ENCODE measurements at places on chromosomes 12 and 14.

DNA sequence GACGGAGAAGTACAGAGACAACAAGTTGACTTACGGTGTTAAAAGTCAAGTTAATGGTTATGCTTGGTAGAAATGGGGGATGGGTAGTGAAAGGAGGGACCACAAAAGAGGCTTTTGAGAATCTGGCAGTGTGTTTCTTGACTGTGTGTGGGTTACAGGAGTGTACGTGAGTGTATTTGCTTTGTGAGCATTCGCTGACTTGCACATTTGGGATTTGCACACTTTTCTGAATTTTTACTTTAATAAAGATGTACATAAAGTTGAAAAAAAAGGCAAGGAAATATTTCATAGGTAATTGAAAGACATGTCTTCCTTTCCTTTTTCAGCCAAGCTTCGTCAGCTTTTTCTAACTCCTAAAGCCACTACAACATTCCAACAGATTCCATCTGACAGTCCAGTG is 28.6 kb upstream of the CCDC91 start:
- DNase-seq = no peak

DNA sequence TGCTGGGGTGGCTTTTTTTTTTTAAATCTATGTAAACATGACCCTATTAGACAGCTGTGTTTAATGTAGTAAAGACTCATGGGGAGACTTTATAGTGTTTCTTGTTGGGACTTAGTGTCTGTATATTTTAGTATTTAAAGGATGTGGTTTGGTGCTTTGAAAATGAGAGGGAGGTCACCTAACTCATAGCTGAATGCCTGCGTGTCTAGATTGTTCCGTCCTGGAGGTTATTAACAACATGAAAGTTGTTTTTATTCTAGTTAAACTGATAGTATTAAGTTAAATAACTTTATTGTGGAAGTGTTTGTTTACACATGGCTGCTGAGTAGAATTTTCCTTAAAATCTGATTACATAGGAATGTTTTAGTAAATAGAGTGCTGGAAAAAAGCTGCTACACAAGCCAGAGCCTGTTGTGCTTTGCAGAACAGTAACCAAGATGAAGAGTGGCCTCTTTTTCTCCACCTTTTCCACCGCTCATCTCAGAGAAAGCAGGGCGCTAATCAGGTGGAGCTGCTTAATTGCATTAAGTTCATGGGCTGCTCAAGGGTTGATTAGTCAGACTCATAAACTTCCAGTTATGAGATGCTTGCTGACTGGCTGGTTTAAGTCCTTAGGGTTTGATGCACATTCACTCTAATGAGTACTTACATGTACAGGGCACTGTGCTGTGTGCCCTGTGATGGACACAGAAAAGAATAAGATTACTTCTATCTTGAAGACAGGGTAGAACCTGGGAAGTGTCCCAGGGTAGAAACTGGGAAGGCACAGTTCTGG is 62.7 kb downstream of the FBXO34 start:
- DNase-seq = no peak

DNA sequence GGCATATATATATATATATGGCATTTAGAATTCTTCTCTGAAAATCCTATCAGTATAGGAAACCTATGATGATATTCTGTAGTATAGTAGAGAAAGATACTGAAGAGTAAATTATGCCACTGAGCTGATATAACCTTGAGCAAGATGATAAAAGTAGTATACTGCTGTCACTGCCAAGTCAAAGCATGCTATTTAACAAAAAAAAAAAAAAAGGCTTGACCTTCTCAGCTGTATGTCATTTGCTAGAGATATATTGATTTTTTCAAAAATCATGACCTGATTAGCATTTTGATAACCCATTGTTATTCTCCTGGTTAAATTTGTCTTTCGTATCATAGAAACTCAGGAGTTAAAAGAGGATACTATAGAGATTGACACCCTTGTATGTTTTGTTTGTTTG is 299.4 kb downstream of the ADAMTS20 start:
- DNase-seq = no peak

GRCh38 chr14:89771251-89771650 is 183.3 kb downstream of the EFCAB11 start:
- DNase-seq = no peak

- no peak for DNase-seq
Measured at GRCh38 chr12:66538970-66539369, 139.9 kb downstream of the GRIP1 start.

- DNase-seq = no peak
Measured at GRCh38 chr14:64906022-64906421, 8.2 kb upstream of the CHURC1 start.

- no peak for DNase-seq
Measured at GRCh38 chr12:12790956-12791355, 5.5 kb downstream of the APOLD1 start.

GRCh38 chr12:94510128-94510527 is 50.5 kb upstream of the CEP83 start:
- no peak for DNase-seq

- DNase-seq = no peak
Measured at GRCh38 chr12:116595186-116595585, 36.0 kb downstream of the MAP1LC3B2 start.

DNA sequence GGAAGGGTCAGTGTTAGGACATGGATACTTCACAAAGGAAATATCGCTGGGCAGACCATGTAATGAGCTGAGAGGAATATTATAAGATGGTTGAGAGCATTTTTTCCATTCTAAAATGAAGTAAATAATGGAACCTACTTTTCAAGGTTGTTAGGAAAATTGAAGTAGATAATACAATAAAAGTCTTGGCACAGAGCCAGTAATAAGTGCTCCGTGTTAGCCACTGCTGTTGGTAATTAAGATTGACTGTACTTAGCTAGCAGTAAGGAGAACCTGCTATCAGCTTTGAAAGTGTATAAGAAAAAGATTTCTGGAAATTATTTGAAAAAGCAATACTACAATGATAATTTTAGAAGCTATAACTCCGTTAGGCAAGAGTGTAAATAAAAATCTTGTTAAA is 77.6 kb downstream of the SCAF11 start:
- DNase-seq = no peak

- no peak for DNase-seq
Measured at GRCh38 chr12:70091021-70091521, 152.2 kb upstream of the CNOT2 start.

GRCh38 chr12:8057839-8058238 is 8.3 kb downstream of the C3AR1 start:
- DNase-seq = no peak

DNA sequence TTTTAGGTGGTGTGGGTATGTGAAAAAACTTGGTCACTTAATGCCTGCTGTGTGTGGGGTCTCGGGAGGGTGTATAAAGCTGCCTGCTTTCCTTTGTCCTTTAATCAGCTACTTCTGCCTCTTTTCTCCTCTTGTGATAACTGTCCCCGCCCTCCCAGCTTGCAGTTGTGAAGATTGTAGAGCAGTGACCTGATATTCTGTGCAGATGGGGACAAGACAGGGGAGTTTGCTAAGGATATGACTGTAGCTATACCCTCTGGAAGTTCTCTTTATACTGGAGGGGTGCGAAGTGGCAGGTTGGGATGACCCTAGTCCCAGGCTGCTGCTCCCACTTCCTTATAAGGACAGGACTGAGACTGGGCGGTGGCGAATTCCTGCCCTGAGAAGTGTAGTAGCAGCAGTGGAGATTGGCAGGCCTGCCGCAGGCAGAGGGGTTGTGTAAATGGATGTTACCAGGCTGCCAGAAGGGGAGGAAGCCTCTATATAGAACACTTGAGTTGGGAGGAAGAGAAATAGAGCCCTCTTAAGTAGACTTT is 835 bp downstream of the MYL6 start:
- no peak for DNase-seq

DNA sequence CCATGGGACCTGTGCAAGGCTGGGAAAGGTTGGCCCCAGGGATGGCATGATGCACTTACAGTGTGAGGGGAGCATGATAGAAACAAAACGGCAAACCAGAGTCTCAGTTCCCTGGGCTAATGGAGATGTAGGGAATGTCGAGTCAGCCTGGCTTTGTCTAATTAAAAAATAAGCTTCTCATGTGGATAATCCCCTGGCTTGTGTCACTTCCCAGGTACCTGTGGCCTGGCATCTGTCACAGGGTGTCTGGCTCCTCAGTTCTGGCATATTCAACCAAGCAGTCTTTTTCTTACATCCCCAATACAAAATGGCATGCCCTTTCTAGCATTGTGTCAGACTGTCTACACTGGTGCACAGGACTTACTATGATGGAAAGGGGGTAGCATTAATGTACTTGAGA is 261.4 kb downstream of the GRIN2B start:
- no peak for DNase-seq

GRCh38 chr12:74538491-74539258 is 1.0 kb downstream of the ATXN7L3B start:
- DNase-seq = no peak

GRCh38 chr12:92466391-92467305 is 236.1 kb upstream of the PLEKHG7 start:
- DNase-seq = no peak

- DNase-seq = no peak
Measured at GRCh38 chr12:111196532-111196931, 172.4 kb downstream of the PHETA1 start.

DNA sequence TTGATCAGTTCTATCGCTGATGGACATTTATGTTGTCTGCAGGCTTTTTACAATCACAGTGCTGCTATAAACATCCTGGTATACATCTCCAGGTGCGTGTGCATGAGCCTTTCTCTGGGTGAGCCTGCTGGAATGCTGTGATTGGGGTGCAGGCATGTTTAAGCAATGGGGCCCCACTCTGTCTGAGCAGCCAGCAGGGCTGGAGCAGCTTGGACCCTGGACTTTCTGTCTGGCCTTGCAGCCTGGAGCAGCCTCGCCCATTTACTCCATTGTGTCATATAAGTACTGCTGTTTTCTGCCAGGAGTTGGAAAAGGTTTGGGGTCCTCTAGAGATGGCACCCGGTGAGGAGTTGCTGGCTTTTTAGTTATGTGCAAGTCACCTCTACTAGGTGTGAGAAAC is 199.0 kb downstream of the KIF26A start:
- DNase-seq = no peak

- DNase-seq = no peak
Measured at GRCh38 chr12:121831571-121832245, 27.0 kb downstream of the HPD start.

DNA sequence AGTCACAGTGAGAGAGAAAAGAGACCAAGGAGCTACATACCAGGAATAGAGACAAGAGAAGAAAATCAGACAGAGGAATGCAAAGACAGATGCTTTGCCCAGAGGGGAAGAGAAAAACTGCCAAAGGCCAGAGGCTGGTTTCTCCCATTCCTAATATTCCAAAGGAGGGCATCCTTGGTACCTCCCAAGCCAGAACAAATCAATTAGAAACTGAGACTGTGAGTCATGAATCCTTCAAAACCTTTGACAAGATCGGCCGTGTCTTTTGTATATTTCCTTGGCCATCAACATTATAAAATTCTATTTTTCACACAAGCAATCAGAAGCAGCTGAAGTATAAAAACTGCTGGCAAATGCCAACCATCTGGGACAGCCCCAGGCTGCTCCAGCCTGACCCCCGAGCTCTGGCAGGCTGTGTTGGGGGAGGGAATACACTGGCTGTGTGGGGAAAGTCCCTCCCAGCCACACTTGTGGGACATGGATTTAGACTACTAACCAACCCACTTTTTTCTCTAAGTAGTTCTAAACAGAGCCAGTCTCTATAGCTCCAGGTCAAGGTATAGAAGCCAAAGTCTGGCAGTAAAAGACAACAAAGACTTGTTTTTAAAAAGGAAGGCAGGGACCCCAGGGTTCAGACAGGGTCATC is 13.7 kb downstream of the POMT2 start:
- no peak for DNase-seq

DNA sequence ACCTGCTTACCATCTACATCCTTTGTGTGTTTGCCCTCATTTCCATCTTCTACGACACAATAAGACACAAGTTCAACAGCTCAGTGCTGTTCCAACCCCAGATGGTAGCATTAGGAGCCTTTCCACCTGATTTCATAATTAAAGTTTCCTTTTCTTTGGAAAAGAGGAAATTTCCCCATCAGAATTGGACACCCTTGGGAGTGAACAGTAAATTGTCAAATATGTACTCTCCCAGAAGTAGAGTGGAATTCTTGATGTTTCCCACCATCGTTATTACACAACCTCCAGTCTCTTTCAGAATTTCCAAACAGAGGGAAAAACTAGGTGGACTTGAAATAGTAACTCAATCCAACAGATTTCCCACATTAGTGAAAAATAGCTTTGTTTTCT is 337.6 kb upstream of the OR4E1 start:
- no peak for DNase-seq

DNA sequence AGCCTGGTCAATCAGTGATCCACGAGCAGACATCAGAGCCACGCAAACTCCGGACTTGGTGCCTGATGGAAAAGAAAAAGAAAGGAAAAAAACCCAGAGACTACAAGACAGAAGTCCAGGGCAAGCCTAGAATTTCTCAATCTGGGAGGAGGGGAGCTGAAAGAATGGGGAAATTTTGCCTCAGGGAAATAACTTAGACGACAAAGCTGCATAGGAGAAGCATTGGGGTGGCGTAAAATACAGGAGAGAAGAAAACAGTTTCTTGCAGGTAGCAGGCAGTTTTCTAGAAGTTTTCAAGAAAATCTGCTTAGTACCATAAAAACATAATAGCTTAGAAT is 2.6 kb upstream of the SLC11A2 start:
- DNase-seq = no peak

GRCh38 chr12:47366157-47366556 is 286.4 kb upstream of the AMIGO2 start:
- DNase-seq = no peak

DNA sequence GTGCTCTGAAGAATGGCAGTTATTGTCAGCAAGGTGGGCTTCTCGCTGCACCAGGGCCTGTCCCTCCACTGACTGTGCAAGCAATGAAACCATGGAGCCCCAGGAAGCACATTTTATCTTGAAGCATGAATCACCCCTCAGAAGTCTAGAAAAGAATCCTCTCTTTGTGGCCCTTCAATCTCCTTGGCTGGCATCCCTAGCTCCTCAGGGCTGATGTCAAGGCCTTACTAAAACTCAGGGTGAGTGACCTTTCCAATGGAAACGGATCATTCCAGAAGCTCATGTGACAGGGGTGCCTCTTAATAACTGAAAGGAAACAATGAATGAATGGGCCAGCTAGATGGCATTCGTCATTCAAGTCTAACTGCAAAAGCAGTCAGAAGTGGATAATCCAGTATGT is 22.3 kb upstream of the PLEKHH1 start:
- no peak for DNase-seq

GRCh38 chr14:20478894-20479293 is 9.7 kb downstream of the PNP start:
- no peak for DNase-seq

- DNase-seq = no peak
Measured at GRCh38 chr12:91492648-91493047, 310.0 kb upstream of the DCN start.

- DNase-seq = no peak
Measured at GRCh38 chr14:99729991-99730875, 46.1 kb downstream of the CYP46A1 start.

- no peak for DNase-seq
Measured at GRCh38 chr12:30026621-30027234, 243.0 kb upstream of the TMTC1 start.

GRCh38 chr14:90804292-90805083 is 11.7 kb downstream of the TTC7B start:
- DNase-seq = no peak

DNA sequence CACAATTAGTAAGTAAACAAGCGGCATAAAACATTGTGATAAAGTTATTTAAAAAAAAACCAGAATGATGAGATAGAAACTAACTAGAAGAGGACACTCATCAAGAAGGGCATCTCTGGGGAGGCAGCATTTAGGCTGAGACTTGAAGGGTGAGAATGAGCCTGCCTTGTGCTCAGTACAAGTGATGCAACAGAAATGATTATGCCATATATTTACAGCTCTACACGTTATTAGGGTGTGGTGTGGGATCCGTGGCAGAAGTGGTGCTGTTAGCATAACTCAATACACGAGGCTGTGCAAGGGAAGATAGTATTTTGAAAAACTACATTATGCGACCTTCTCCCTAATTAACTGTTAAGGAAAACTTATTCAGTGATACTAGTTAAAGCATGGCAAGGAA is 178.5 kb upstream of the ATF7IP start:
- no peak for DNase-seq

All from cerebellar nuclear complex (tissue), 1 donor.